Lung microvascular endothelial cell (primary cell): ENCODE measurements at places on chromosomes 13 and 19.

GRCh38 chr13:66219506-66219905 is 1010.6 kb downstream of the PCDH9 start:
- DNase-seq, result no peak

DNA sequence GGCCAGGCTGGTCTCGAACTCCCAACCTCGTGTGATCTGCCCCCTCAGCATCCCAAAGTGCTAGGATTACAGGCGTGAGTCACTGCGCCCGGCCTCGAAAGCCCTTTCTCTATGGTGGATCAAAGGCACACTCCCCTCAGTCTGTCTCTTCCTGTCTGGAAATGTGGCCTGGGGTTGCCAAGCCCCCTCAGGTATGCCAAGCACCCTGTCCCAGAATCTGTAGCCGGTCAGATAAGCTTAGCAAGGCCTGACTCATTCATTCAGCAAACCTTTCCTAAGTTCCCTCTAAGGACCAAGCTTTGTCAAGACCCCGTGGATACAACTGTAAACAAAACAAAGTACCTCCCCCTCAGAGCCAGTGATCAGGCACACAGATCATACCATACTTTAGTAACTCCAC is 14.1 kb downstream of the NUCB1 start:
- no peak for DNase-seq

DNA sequence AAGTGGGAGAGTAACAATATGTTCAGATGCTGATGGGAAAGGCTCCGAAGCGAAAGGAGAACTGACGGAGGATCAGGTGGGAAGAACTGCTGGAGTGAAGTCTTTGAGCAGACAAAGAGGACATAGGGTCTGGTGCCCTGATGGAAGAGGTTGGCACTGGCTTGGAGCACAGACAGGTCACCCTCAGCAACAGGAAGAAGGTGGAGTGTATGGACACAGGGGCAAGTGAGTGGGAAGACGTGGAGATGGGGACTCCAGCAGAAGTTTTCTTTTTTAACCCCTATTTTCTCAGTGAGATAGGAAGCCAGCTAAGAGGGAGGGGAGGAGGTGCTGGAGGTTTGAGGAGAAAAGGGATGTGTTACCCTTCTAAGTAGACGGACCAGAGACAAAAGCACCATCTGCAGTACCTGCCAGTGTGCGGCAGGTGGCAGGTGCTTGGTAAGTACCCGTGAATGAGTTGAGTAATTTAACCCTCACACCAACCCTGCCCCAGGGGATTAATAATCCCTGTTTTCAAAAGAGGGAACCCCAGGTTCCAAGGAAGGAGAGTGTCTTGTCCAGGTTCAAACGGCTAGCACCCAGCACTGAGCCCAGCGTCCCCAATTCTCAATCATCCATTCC is 11.2 kb downstream of the HAS1 start:
- DNase-seq, result peak; percentile 64

DNA sequence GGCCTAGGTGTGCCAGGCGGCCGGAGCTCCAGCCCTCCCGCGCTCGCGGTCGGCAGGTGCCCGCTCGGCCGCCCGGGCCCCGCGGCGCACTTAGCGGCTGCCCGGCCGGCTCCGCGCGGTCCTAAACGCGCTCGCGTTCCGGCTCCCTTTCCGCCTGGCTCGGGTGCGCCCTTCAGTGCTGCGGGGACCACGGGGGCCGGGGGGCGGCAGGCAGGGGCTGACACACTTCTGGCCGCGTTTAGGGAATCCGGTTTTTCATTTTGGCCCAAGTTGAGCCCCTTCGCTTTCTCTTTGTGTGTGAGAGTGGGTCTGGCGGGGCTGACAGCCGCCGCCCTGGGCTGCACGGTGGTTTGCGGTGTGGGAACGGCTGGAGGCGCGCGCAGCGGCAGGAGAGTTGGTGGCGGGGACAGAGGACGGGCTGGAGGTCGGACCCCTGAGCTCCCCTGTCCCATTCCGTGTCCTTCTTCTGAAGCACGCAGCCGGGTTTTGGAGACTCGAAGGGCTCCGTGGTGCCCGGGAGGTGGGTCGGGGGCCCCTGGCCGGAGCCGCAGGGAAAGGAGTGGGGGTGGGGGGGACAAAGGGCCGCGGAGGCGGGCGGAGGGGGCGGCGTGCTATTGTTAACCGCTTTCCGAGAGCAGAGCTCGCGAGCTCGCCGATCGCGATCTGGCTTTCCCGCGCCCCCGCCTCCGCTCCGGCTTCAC is 3.1 kb downstream of the FGF9 start:
- DNase-seq, result peak; percentile 63

- no peak for DNase-seq
These were observed 2.6 kb upstream of the TNFAIP8L1 start for GRCh38 chr19:4636761-4637160.
